SW480 (cell line): ENCODE measurements at places on chromosomes 2 and 18.

DNA sequence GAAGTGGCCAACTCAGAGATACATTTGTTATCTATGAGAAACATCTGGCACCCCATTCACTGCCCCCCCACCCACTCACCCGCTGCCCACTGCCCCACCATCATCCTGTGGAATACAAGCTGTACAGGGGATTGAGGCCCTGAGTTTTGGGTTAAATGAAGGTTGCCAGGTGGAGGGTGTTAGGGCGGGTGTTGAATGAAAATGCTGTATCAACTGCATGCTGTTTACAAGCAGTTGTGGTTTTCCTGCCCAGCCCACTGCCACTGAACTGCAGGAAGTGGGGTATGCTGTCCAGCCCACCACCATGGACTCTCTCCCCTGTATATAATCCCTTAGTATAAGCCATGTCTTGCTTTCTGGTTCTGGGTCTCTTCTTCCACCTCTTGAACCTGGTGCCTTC, 481.9 kb downstream of the METTL4 start:
- no peak for DNase-seq

GRCh38 chr2:200693836-200694470, 108.1 kb downstream of the AOX1 start:
- no peak for DNase-seq

DNA sequence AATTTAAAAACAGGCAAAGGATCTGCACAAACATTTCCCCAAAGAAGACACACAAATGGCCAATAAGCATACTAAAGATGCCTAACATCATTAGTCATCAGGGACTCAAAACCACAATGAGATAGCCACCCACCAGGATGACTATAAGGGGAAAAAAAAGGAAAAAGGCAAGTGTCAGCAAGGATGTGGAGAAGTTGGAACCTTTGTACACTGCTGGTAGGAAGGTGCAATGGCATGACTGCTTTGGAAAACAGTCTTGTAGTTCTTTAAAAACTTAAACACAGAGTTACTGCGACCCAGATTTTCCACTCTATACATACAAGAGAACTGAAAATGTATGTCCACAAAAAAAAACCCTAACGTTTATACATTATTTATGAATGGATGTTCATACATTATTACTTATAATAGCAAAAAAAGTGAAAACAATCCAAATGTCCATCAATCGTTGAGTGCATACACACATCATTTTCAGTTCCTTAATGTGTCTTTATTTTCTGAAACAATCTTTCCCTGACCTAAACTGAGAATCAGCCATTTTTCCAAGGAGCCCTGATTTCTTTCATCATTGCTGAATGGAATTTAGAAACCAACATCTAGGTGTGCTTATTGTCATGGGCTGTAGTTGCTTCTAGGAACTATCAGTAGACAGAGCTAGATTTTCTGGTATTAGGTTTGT, 64.7 kb upstream of the TLK1 start:
- DNase-seq, result peak; percentile 79

DNA sequence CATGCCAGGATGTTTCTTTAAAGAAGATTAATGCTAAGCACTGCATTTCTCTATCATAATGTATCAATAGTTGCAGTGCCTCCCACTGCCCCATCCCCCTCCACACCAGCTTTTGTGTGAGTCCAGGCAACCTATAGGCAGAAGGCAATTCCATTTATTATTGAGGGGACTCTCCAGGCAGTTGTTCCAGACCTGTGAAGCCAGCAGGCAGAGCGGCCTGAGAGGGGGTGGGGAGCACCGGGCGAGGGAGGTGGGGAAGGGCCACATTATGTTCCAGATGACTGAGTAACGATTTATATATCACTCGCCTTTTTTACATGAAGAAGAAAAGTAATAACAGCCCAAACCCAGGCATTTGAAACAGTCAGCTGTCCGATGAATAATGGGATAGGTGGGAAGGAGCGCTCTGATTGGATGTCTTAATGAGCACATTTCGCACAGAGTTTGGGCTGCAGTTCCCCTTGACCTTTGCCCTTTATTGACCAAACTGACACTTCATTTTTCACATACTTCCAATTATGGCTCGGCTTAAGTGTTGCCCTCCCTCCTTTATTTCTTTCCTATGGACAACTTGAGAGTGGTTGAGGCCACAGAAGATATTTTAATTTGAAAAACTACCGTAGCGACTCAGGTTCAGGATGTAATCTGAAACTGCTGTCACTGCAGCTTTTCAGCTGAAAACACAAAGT, 34.4 kb downstream of the MEIS1 start:
- no peak for DNase-seq

- DNase-seq, result no peak
These were observed 388.3 kb downstream of the NBAS start for GRCh38 chr2:15172825-15173224.

DNA sequence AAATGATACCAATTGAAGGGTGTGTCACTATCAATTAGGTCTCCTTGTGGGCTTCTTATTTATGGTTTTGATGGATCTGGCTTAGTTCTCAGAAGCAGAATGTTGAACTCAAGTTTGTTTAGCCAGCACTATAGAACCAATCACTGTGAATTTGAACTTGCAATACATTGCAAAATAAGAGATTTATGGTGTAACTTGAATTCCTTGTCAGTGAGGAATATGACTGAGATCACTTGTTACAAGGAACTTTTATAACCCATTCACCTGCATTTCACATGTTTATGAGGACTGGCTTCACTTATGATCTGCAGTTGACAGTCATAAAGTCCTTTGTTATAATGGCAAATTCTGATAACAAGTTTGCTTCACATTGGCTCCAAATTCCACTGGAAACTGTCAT, 9.8 kb downstream of the GATA6 start:
- no peak for DNase-seq

DNA sequence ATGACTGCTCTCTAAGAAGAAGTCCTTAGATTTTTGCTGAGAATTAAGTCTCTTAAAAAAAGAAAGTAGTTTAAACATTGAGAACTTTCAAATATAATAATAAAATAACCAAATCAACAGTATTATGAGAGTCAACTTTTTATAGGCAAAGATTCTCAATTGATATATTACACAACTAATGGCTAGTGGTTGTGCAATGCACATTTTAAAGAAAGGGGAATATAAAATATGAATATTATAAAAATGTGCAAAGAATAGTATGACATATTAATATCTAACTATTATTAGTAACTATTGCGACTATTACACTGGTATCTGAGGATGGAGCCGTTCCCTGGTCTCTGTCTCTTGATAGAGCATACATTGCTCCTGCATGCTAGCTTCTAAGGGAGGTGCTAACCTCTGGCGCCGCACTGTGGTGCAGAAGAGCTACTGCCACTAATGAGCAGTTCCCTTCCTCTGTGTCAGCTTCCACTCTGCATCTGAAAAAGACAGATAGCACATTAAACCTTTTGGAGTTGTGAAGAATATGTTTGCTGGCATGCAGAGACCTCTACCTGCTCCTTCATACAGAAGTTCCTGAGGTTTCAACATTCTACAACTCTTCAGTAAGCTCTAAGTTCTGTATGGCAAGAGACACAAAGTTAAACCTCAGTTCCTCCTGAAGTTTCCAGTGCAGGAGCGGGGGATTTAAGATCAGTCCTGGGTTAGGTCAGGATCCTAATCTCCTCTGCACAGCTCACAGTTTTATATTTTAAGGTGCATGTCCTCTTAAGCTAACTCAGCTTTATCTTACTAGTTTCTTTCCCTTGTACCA, 3.5 kb upstream of the SLC9A2 start:
- peak; percentile 81 for DNase-seq

GRCh38 chr18:74139888-74140287, 7.7 kb downstream of the FBXO15 start:
- no peak for DNase-seq

GRCh38 chr2:221330436-221330835, 241.7 kb downstream of the EPHA4 start:
- DNase-seq, result no peak

DNA sequence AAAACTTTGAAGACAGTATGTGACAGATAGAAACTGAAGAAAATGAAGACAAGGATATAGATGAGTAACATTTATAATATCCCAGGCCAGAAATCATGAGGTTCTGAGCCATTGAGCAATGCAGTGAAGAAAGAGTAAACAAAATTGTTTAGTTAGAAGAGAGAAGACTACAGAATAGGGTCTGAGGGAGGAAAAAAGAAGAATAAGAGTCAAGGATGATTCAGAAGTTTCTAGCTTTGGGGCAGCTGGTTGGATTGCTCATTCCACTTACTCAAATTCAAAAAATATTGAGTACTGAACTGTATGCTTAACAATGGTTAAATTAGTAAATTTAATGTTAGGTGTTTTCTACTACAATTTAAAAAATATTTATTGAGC, 155.0 kb upstream of the OTX1 start:
- DNase-seq, result no peak

GRCh38 chr18:13725566-13726231, 659 bp downstream of the FAM210A start:
- peak; percentile 16 for DNase-seq

DNA sequence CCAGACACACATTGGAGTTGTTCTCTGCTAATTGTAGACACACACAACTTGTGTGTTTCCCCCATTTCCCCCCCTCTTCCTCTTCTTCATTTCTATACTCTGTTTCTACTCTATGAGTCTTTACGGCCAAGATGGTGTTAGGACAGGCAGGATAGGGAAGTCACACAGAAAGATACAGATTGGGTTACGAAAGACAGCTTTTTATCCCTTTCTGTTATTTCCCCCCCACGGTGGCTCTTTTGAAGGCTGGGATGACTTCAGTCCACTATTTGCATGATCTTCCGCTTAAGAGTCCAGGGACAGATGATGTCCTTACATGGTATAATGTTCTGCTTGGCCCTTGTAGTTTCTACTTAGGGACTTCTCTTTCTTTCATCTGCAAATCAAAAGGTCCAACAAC, 1.6 kb upstream of the EMILIN2 start:
- no peak for DNase-seq

GRCh38 chr2:33730193-33730592, 131.1 kb upstream of the FAM98A start:
- no peak for DNase-seq

DNA sequence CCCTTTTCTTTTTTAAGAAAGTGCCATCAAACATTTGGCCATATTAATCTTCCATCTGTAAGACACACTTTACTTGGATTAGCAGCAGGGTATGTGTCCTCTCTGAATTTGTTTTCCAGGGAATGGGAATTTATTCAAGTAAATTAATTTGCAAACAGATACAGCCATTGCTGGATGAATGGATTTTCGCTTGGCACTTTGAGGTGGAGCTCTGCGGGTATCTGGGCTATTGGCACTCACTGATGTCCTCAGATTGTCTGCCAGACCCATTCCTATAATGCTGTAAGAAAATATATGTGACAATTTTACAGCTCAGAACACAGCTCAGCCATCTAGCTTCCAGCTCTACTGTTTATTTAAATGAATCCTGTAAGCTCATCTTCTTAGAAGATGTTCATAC, 201.2 kb upstream of the CDH20 start:
- no peak for DNase-seq
